ENCODE measurements at places on chromosomes 5 and 9. TPM values are rescaled to one million over a fixed set of nuclear protein-coding genes. Genes with fewer than 3 reads are reported as not detected.

The CYSRT1 gene
- 0.42 TPM for total RNA-seq

The KIF20A gene
- total RNA-seq: not detected

The SWI5 gene
- 16.0 TPM for total RNA-seq

The SGCD gene
- 3.9 TPM for total RNA-seq

The TRIM7 gene
- 3.0 TPM for total RNA-seq

The MOB3B gene
- total RNA-seq: 3.8 TPM

The PCDHB16 gene
- total RNA-seq: 1.6 TPM

The DMGDH gene
- total RNA-seq: 5.2 TPM

The FAT2 gene
- total RNA-seq: 0.51 TPM

The CCDC192 gene
- 0.51 TPM for total RNA-seq

The IL7R gene
- 5.2 TPM for total RNA-seq

The KLHL9 gene
- total RNA-seq: 17.8 TPM

GRCh38 chr5:80109646-80110478, 74.7 kb downstream of the THBS4 start:
- no peak for DNase-seq

GRCh38 chr9:116837018-116837989, 150.2 kb downstream of the TRIM32 start:
- no peak for DNase-seq

DNA sequence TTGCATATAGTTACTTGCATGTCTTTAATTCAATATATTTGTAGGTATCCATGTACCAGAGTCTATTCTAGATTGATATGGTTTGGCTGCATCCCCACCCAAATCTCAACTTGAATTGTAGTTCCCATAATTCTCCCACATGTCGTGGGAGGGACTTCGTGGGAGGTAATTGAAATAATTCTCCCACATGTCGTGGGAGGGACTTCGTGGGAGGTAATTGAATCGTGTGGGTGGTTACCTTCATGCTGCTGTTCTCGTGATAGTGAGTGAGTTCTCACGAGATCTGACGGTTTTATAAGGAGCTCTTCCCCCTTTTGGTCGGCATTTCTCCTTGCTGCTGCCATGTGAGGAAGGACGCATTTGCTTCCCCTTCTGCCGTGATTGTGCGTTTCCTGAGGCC, 16.5 kb downstream of the FBXL7 start:
- no peak for DNase-seq

GRCh38 chr9:136122425-136123383, 4.0 kb upstream of the TMEM250 start:
- no peak for DNase-seq

- DNase-seq: no peak
Measured at GRCh38 chr9:130711469-130711868, 17.9 kb downstream of the EXOSC2 start.

DNA sequence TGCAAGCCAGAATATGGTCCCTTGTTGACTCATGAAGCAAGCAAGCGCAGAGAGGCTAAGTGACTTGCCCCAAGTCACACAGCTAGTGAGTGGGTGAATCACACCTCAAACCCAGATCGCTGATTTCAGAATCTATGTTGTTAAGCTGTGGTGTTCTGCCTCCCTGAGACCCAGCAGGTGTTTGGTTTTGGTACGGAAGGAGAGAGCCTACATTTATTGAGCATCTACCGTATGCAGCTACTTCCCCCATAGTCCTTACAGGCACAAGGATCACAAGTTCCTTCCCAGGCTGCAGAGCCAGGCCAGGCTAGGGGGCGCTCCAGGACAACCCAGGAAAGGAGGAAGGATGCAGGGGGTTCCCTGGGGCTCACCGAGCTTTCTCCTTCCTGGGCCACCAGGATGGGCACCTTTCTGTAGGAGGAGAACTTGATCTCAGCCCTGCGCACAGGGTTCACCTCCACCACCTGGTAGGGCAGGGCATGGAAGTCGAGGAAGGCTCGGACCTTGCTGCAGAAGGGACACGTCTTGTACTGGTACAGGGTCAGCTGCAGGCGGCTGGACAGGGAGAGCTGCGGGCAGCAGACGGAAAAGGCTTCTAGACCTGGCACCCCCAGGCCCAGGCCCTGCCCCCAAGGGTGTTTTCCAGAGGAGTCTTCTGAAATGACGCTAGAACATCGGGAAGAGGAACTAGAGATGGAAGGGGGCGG, 2.5 kb downstream of the PTGES2 start:
- DNase-seq: no peak

- no peak for DNase-seq
Measured at GRCh38 chr5:15597804-15598203, 97.8 kb downstream of the FBXL7 start.

- no peak for DNase-seq
Measured at GRCh38 chr5:87751824-87752223, 339.1 kb upstream of the CCNH start.

DNA sequence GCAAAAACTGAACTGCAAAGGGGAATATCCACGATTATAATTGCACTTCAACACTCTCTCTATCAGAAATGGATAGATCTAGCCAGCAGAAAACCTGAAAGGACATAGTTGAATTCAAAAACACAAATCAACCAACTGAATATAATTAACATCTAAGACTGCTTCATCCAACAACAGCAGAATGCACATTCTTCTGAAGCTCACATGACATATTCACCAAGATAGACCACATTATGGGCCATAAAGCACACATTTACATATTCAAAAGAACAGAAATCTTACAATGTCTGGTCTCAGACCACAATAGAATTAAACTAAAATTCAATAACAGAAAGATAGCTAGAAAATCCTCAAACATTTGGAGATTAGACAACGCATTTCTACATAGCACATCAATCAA, 118.3 kb downstream of the FBXO4 start:
- no peak for DNase-seq

DNA sequence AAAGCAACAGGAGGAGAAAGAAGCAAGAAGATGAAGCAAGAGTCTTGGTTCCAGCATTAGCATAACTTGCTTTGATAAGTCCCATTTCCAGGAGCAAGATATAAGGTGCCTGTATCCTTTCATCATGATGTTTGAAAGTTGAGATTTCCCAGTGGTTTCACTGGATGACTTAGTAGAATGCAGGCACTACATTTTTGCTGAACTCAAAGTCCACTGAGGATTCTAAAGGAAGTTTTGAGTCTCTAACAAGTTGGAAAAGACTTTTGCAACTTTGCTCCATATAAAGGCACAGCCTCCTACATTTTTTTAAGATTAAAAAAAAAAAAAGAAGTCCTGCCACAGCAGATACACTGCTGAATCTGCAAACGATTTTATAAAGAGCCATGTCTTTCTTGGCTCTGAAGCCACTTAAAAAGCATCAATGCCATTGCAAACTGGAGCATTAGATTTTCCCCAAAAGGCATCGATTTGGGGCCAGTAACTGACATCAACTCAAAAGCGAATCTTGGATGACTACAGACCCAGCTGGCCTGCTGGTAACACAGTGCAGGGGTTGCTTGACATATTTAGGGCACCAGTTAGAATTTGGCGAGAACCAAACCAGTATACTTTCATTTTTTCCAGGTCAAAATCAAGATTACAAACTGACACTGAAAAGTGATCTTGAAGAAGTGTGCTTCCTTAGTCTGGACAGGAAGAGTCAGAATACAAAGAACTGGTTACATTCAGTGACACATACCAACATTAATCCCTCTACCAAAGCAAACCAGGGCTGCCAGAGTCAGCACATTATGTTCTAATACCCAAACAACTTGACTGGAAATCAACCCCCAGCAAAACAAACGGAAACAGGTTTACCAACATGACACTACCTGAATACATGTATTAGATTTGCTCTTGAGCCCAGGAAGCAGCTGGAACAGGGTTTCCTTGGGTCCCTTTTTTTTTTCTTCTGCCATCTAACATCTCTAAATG, 39.1 kb upstream of the KCNV2 start:
- no peak for DNase-seq

GRCh38 chr5:63097286-63097685, 518.7 kb downstream of the LRRC70 start:
- DNase-seq: no peak

GRCh38 chr5:159094745-159095144, 5.0 kb downstream of the EBF1 start:
- no peak for DNase-seq

- DNase-seq: no peak
Measured at GRCh38 chr9:33159777-33160127, 7.4 kb downstream of the B4GALT1 start.

DNA sequence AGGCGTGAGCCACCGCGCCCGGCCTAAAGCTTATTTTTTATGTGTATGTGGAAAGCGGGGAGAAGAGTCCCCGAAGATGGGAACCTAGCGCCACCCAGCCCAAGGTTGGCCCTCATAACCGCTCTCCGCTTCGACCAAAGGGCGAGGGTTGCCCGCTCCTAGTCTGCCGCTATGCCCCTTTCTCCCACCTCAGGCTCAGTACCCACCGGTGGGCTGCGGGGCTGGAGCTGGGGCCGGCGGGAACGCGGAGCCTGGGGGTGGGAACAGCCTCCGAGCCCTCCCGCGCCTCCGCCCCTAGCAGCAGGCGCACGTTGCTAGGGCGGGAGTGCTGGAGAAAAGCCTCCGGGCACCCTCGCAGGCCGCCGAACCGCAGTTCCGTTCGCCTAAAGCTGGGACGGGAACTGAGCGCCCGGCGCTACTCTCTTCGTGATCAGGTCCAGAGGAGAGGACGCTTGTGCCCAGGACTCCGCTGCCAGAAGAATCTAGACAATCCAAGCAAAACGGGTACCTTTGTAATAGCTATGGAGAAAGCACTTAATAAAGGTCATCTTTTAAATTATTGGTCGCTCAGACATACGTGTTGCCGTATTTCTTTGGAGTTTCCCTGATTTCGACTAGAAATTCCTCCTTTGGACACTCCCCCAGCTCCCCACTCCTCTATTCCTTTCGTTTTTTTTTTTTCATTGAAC, at the start of gene WDR31:
Gene WDR31, minus strand, starts transcription at position 265 of the 689 bp plus-strand sequence. CDS start 8,253 bp downstream, outside the sequence.
- peak; percentile 95 for DNase-seq

DNA sequence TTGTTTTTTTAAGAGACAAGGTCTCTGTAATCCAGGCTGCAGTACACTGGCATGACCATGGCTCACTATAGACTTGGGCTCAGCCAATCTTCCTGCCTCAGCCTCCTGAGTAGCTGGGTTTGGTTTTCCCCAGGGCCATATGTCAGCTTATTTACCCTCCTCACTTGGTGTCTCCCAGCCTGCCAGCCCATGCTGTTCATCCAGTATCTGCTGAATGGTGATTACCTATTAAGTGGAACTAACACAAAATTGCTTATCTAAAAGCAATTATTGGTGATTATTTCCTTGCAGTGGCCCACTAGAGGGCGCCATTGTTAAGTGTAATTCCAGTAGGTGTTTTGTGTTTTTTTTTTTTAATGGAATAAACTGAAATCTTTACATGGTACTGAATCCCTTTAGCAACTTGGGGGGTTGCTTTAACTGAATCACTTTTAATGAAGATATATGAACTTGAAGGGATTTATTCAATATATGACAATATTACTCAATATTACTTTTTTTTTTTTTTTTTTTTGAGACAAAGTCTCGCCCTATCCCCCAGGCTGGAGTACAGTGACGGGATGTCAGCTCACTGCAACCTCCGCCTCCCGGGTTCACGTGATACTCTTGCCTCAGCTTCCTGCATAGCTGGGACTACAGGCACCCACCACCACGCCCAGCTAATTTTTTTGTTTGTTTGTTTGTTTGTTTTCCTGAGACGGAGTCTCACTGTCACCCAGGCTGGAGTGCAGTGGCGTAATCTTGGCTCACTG, 13.8 kb downstream of the EXOSC2 start:
- no peak for DNase-seq

- no peak for DNase-seq
Measured at GRCh38 chr9:35079041-35079425, 709 bp downstream of the FANCG start.

GRCh38 chr5:160315968-160316367, 3.6 kb upstream of the CCNJL start:
- DNase-seq: no peak

GRCh38 chr5:82234885-82235284, 43.3 kb downstream of the RPS23 start:
- DNase-seq: no peak

- DNase-seq: no peak
Measured at GRCh38 chr5:111337688-111338087, 113.5 kb downstream of the CAMK4 start.

DNA sequence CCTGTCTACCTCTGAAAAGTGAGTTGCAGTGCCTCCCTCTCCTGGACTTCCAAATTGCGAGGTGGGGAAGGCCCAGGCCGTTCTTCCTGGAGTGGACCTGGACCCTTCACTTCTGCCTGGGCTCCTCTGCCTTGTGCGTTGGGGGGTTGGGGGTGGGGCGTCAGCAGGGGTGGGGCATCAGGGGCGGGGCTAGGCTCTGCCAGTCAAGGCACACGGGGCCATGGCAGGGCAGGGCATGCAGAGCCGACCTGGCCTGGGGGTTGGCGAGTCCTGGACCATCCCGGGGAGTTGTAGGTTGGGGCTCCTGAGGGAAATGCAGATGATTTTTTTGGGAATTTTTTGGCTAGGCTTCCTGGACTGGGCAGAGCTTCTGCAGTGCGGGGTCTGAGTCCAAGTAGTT, 87.1 kb downstream of the EHMT1 start:
- no peak for DNase-seq

GRCh38 chr5:140267201-140267540, 35.7 kb downstream of the PFDN1 start:
- DNase-seq: no peak

DNA sequence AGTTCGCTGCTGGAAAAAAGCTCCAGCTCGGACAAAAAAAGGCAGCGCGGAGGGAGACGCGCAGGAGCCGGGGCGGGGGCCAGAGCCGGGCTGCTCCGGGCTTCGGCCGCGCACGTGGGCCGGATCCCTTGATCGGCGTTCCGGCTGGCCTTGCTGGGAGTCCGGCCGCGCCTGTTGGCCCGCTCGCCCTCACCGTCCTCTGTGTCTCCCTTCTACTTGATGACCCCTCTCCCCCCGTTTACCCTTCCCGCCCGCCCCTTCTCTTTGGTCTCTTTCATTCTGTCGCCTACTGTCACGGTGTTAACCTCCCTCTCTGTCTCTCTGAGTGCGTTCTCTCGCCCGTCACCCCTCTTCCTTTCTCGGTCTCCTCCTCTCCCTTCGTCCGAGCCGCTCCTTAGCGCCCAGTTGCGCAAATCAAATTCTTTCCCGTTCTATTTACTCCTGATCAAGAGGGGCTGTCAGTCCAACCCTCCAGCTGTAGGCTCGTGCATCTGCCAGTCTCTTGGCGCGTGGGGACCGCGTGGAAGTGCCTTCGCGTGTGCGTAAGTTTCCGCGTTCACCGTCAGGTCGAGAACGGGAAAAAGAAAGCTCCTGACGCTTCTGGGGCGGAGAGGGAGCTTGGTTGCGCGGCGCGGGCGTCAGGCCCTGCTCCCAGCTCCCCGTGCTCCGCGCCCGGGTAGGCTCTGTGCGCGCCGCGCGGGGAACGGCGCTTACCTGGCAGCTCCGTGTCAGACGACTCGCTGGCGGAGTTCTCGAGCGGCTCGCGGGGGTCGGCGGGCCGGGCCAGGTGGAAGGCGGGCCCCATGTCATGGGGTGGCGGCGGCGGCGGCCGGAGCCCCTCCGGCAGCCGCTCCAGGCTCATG, 798 bp downstream of the PITX1 start:
- no peak for DNase-seq

GRCh38 chr9:133116346-133117231, 4.5 kb downstream of the RALGDS start:
- no peak for DNase-seq

DNA sequence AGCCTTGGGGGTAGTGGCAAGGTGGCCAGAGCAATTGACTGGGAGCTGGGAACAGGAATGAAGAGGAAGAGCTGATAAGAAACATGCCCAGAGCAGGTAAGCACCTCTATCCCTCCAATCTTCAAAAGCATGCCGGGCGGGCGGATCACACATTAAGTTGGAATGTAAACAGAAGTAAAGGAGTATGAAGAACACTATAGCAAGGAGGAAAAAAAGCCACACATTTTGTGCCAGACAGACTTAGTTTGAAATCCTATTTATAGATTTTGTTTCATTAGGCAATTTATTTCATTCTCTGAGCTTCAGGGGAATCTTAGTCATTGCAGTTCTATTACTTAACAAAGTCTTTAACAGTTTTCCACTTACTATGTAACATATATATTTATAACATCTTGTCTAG, 173.9 kb upstream of the TNC start:
- DNase-seq: no peak
